ENCODE measurements at places on chromosomes 1 and 21. TPM values are rescaled to one million over a fixed set of nuclear protein-coding genes. Genes with fewer than 3 reads are reported as not detected.

GRCh38 chr1:169931795-169932231 is 38.1 kb upstream of the SCYL3 start:
- no peak for DNase-seq

DNA sequence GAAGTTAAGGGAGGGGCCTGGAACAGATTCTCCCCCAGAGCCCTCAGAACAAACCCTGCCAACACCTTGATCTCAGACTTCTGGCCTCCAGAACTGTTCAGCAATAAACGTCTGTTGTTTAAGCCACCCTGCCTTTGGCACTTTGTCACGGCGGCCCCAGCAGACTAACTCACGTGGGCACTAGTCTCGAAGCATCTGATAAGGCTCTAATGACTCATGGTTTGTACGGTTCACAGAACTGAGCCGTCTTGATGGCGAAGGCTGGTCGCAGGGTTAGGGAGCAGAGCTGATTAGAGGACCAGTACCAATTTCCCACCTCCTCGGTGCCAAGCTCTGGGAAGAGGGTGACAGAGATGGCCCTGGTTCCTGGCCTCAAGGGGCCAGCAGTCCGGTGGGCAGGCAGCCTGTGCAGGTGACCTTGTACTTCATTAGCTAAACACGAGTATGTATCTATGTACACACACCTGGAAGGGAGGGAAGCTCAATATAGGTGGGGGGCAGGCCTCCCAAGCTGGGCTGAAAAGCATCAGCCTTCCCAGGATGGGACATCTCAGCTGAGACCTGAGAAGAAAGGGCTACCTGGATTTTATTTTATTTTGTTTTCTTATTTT is 112.8 kb downstream of the MRPS6 start:
- no peak for DNase-seq

Gene OLFML3
- 10.8 TPM for total RNA-seq

Gene TMEM269
- 0.05 TPM for total RNA-seq

DNA sequence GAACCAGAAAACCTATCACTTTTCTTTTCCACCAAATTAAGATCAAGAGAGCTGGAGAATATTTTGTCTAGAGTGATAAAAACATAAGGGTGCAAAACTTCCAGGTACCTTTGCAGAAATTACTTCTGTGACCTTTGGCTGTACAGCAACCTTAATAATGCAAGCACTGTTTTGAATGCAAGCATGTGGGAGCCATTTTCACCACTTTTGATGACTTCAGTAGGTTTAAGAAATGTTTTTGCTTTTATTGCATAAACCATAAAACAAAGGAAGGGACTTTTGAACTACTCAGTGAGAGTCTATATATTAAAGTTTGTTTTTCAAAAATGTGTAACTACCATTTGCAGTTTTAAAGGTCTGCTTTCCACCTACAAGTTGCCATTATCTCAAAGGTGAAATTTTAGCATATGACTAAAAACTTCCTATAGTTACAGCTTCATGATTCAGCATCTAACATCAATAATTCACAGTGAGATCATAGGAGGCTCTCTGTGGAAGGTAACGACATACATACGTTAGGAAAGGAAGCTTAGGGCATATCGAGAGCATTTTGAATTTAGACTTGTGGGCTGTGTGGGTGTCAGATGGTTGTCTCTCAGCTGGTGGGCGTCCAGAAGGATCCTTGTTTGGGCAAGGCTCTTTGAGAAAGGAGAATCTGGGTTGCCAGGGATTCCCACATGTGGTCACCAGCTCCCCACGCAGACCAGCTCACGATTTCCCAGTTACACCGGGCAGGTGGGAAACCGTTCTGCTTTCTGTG is 1.1 kb upstream of the GADD45A start:
- DNase-seq, result no peak

Gene ITPKB
- total RNA-seq, result 5.6 TPM

DNA sequence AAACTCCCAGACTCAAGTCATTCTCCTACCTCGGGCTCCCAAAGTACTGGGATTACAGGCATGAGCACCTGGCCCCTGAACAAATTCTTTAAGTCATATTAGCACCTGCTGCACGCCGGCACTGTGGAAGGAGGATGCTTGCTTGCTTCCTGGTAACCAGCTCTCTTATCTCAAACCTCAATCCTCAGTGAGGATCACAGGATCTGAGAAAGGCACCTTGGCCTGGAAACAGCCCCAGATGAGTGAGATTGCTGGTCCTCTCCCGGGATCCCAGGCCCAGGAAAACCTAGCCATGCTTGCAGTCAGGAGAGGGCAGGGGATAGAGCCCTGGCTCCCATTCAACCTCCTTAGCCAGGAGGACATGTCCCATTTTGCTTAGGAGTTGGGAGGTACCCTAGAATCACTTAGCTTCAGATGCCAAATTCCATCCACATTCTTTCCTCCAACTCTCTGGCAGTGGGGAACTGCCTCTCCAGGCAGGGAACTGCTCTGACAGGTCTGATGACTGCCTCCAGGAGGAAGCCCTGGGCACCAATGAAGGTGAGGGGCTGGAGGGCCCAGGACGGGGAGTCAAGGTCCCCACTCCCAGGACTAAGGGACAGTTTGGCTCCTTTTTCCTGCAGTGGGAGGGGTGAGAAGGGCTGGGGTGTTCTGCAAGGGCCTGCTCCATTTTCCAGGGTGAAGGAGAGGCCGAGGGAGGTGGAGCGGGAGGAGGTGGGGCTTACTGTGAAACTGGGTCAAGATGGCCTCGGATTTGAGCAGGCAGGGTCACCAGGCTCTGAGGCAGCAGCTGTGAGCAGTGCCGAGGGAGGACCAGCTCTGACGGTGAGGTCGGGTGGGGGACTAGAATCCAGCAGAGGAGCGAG is 9.5 kb downstream of the GPR37L1 start:
- no peak for DNase-seq

DNA sequence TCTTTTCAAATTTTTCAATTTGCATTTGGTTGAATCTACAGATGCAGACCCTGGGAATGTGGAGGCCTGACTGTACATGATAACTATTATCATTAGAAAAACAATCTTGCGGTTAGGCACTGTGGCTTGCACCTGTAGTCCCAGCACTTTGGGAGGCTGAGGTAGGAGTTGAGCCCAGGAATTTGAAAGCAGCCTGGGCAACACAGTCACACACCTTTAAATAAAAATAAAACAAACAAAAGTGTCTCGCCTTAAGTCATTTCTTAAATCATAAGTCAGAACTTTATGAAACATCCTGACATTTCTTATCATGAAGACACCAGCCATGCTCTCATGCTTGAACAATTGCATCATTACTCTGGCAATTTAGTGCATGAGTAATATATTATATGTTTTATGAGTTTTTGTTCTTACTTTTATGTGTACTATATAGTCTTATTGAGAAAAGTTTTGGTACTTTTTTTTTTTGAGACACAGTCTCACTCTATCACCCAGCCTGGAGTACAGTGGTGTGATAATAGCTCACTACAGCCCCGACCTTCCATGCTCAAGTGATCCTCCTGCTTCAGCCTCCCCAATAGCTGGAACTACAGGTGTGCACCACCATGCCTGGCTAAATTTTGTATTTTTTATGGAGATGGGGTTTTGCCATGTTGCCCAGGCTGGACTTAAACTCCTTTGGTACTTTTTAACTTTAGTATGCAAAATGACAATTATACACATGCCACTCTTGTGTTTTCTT is 7.8 kb downstream of the TBX19 start:
- no peak for DNase-seq

DNA sequence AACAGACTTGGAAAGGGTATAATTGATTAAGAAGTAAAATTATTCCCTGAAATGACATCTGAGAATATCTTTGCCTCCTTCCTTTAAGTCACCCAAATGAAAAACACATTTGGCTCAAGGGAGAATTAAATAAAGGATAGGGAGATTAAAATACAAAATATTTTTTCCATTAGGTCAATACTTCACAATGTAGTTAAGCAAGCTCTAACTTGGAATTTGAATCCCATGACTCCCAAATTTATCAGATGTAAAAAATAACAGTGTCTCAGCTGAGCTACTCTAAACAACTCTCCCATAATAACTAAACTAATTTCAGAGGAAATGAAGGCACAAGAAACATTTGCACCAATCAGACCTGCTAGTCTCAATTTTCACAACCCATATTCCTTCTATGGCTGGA is 6.5 kb upstream of the NMNAT2 start:
- DNase-seq, result no peak

DNA sequence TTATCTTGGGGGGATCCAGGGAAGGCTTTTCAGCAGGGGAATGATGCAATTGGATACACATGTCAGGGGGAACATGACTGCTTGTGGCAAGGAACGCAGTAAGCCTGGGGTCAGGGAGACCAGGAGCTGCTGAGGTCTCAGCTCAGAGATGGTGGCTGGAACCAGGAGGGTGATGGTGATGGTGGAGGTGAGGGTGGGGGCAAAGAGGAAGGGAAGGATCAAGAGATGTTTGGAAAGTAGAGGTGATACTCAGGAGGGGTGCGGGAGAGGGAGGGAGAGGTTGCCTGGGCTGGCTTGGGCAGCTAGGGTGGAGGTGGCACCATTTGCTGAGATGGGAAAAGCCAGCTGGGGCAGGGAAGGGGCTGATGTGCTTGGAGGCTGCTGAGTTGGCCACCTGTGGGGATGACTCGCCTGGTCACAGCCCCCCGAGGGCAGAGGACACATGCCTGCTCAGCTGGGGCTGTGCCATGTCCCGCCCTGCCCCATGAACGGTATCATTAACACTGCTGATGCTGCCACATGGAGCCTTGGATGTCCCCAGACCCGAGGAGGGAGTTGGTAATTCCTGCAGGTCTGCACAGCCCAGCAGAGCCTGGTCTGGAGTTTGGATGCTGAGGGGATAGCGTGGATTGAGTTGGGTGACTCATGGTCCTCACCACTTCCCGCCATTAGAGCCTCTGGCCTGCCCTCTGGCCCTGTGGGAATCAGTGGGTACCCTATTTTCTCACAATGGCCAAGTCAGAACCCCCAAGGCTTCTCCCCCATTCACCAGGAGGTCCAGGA is 6.3 kb upstream of the PADI1 start:
- DNase-seq, result no peak

Gene SYT14
- not detected for total RNA-seq

DNA sequence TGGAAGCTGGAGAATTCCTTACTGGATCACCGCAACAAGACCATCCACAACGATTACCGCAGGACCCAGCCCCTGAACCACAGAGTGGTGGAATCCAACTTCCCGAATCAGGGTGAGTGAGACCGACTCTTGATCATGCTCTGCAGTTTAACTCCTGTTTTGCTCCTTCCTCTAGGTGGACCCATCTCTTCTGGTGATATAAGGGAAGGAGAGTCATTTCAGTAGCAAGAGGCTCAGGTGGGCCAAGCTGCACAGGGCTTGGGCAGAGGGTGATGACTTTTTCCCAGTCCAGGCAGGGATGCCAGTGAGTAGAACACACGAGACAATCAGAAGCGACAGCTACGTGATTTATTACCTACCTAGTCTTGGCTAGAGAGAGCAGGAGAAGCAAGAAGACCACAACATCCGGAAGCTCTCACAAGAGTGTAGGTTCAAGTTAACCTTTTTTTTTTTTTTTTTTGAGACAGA is 25.2 kb downstream of the CA6 start:
- DNase-seq, result no peak

Gene C2CD2
- total RNA-seq, result 6.7 TPM

DNA sequence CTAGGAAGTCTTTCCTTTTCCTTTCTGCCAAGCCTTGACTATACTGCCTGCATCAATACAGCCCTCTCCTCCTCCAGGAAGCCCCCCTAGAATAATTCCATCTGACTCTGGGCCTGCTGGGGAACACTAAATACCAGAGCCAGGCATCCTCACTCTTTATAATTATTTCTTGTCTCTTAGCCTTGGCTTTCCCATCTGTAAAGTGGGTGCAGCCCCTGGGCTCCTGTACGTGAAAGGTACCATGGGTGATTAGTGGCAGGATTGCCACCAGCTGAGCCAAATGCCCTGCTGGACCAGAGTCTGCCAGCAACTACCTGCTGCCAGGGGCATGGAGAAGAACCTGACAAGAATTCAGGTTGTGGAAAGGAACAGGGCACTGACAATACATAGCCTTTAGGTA is 58.7 kb downstream of the LGR6 start:
- no peak for DNase-seq

DNA sequence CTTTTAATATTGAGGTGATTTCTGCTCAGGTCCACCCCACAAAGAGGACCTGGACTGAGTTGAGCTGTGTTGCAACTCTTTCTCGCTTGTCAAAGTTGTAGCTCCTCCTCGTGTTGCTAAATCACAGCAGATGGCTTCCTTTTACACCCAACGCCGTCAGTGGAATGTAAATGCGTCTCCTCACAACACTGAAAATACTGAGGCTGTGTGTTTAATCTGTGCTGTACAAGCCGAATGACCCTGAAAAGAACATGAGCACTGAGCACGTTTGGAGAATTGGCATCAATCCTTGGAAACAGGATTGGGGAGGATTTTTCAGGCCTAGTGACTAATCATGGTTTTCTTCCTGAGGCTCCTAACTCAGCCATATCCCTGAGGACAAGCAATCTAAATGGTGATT is 196.0 kb downstream of the CRB1 start:
- no peak for DNase-seq

- DNase-seq, result no peak
Measured at GRCh38 chr1:14891991-14892390, 261.6 kb upstream of the TMEM51 start.

DNA sequence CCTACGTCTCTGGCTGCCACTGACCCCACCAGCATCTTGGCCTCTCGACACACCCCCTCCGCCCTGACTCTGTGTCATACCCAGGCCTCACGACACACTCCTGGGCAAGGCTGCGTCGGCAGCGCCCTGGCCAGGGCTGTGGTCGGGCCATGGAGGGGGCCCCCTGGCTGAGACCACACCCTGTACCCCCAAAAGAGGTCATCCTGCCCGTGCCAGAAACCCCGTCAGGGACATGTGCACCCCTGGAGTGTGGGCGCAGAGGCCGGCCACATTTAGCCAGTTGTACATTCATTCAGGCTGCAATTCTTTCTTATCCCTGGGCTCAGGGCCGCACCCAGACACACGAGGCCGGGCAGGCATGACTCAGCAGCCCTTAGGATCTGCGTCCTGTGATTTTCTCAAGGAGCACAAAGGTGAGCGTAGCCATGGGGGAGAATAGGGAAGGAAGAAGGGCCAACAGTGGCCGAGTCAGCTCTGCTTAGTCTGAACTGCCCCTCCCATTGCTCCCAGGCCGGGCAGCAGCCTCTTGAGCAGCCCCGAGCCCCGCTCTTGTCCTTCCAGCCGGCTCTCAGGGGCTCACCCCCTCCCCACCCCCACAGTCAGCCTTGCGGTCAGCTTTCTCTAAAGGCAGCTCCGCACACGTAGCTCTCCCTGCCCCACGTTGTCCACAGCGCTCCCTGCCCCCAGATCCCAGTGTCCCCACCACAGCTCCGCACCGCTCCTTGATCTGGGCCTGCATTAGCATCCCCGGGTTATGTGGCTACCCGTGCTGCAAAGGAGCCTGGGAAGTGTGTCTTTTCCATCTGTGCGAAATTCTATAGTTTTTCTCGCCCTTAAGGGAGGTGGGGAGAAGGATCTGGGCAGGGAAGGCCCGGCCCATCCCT is 7.9 kb downstream of the CSTB start:
- no peak for DNase-seq

Gene SHISAL2A
- total RNA-seq, result 0.14 TPM

Gene PLXNA2
- total RNA-seq, result 9.2 TPM

- DNase-seq, result no peak
Measured at GRCh38 chr1:238647877-238648276, 738.5 kb upstream of the CHRM3 start.

Gene TSEN15
- total RNA-seq, result 16.9 TPM

Measured in liver (tissue), 10 donors.